ENCODE measurements at places on chromosomes 4 and X.

- no peak for DNase-seq
These were observed 22.7 kb downstream of the SMPX start for GRCh38 chrX:21735038-21735767.

DNA sequence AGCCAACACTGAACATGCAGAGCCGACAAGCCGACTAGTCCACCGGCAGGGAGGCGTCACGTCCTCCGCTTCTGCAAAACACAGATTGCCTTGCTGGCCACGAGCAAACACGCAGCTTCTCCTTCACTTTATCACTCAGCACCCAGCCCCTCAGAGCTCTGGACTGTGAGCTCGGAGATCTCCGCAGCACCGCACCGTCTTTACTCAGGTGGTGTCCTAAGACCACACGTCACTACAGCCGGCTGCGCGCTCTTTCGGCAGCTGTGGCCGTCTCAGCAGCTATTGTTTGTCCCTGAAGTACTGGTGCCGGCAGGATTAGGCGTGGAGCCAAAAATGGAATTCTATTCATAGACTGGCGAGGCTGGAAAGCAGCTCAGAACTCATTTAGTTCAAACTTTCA, 72.0 kb downstream of the FAT1 start:
- DNase-seq: no peak

DNA sequence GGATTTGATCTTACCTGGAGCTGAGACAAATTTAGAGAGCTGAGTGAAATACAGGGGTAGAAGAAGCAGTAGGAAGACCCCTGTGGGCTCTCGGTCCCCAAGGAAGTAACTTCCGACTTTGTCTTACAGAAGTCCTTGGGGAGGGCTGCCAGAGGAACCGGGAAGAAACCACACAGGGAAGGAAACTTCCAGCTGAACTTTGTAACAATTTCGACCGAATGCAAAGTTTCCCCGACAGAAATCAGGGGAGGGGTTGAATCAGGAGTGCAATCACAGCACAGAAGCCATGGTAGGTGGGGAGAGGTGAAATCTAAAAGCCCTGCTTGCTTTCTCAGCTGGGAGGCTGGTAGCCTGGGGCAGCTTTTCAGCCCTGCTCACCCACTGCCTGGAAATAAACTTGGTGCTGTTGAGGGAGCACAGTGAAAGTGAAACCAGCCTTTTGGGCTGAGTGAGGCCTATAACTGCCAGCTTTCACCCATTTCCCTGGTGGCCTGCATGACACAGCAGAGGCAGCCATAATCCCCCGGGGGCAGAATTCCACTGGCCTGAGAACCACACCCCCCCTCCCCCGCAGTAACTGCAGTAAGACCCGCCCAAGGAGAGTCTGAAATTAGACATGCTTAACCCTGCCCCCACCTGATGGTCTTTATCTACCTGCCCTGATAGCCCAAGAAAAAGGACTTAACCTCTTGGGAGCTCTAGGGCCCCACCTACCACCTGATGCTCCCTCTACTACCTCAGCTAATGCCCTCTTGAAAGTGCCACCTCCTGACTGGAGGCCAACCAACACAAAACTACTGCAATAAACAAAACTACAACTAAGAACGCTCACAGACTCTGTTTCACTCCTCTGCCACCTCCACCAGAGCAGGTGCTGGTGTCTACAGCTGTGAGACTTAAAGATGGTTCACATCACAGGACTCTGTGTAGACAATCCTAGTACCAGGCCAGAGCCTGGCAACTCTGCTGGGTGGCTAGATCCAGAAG, 248.2 kb downstream of the PARM1 start:
- DNase-seq: no peak

- DNase-seq: no peak
These were observed 10.8 kb upstream of the RHOH start for GRCh38 chr4:40185830-40186664.

DNA sequence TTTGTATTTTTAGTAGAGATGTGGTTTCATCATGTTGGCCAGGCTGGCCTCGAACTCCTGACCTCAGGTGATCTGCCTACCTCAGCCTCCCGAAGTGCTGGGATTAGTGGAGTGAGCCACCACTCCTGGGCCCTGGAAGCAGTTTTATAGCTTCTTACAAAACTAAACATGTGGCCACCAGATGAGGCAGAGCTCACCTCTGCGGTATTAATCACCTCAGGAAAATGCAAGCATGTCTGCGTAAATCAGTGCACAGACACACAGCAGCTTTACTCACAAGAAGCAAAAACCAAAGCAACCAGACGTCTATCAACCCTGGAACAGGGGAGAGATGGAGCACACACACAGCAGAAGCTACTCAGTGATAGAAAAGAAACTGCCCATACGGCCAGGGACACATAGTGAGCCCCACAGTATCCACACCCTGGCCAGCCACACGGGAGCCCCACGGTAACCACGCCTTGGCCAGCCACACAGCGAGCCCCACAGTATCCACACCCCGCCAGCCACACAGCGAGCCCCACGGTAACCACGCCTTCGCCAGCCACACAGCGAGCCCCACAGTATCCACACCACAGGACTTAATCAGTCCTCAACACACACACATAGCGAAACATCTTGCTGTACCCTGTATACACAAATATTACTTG, 30.2 kb downstream of the PPP2R3B start:
- DNase-seq: no peak

DNA sequence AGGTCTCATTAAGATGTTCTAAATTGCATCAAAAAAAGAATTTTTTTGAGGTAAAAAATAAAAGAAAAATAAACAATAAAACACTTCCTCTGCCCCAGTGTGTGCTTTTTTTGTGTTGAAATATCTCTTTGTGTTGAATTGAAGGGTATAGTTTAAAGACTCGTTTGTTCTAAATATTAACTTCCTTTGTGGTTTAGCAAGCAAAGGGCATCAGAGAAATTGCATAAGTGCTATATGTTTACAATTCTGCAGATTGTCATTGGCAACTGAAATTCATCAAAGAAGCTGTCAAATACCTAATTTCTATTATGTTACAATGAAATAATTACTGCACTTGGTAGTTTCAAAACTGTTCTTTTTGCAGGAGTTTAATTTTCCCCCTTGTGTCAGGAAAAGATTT, 260.5 kb downstream of the DKK2 start:
- no peak for DNase-seq

DNA sequence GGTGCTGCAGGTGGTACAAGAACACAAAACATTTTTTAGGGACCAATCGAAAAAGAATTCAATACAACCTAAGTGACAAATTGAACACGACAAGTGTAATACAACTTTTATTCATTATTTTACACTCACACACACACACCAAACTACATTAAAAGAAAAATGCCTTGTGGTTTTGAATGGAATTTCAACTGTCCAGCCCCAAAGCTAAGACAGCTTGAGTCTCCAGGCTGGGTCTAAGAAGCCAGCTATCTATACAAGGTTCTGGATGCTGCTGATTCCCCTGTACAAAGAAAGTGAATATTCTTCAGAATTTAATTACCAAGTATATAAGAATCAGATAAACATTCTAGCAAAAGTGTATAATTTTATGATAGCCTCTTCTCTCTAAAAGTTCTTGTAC, 118.2 kb downstream of the PPP3CA start:
- no peak for DNase-seq

DNA sequence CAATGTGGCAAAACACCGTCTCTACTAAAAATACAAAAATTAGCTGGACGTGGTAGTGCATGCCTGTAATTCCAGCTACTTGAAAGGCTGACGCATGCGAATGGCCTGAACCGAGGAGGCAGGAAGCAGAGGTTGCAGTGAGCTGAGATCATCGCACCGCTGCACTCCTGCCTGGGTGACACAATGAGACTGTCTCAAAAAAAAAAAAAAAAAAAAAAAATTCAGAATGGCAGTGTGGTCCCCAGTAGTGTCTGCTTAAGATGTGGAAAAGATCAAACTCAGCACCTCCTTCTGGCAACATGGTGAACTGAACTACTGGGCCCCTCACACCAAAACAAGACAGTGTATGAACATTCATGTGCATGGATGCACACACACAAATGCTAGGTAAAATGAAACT, 32.2 kb downstream of the SMS start:
- no peak for DNase-seq

- DNase-seq: no peak
These were observed 13.3 kb upstream of the ABRAXAS1 start for GRCh38 chr4:83498187-83498586.

DNA sequence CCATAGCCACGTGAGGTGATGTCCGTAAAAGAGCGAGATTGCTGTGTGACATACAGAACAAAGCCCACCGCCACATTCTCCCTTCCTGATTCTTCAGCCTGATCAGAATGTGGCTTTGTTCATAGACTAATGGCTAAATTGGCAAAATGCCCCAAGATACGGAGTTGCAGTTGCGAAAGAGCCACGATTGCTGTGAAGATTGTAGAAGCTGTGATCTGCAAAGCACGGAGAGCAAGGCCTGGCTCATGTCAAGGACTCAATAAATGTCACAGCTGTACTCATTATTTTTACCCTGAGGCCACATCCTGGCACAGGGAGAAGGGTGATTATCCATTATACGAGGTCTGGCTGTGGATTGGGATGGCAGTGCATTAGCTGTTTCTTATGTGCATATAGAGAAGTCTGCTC, 34.2 kb downstream of the ARSD start:
- DNase-seq: no peak

DNA sequence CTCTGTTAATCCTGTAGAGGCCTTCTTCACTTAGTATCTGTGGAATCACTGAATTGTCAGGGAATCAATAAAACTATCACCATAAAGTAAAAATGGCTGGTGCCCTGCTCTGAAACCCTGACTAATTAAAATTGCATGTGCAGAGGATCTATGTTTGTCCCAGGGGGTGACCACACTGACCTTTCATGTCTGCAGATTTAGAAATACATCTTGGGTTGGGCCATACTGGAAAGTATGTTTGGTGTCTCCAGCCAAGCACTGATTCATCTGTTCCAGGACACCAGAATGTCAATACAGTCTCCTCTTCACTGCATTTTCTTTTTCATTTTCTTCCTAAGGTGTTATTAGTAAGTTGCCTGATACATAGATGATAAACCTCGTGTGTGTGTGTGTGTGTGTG, 490.9 kb upstream of the INTU start:
- DNase-seq: no peak
